DMS79 (cell line): ENCODE measurements at places on chromosomes 16 and 17.

DNA sequence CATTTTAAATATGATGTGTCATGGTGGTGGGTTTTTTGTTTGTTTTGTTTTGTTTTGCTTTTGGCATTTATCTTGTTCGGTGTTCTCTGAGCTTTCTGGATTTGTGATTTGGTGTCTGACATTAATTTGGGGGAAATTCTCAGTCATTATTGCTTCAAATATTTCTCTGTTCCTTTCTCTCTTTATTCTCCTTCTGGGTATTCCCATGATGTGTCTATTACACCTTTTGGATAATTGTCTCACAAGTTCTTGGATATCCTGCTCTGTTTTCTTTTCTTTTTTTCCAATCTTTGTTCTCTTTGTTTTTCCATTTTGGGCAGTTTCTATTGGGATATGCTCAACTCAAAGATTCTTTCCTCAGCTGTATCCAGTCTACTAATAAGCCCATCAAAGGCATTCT, 88.5 kb downstream of the MARCHF10 start:
- no peak for DNase-seq

- no peak for DNase-seq
Measured at GRCh38 chr16:13926891-13927290, 6.9 kb downstream of the ERCC4 start.

DNA sequence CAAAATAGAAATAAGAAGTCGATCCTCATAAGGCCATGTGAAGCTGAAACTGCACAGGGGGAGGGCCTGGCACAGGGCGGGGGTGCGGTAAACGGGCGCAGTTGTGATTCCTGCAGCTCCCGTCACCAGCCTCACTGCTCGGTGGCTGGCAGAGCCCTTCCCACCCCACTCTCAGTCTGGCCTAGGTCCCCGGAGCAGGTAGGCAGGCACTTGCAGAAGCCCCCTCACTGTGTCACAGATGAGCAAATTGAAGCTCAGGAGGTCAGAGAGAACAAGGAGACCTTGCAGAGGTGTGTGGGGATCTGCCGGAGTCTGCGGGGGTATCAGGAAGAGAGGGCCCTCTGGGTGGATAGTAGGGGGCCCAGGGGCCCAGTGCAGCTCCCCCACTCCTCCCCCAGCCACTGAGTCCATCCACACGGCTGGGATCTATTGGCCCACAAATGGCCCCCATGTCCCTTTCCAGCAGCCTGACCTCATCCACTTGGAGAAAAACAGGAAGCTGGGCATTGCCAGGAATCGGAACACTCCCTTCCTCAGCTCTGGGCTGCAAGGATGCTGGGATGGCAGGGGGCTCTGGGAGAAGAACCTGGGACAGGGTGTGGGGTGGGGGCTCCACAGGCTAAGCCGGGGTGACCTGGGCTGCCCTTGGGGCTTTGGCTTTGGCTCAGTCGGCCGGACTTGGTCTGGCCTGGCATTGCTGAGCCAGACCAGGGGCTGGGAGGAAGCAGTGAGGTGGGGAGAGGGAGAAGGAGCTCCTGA, 21.4 kb upstream of the MAP3K14 start:
- no peak for DNase-seq

DNA sequence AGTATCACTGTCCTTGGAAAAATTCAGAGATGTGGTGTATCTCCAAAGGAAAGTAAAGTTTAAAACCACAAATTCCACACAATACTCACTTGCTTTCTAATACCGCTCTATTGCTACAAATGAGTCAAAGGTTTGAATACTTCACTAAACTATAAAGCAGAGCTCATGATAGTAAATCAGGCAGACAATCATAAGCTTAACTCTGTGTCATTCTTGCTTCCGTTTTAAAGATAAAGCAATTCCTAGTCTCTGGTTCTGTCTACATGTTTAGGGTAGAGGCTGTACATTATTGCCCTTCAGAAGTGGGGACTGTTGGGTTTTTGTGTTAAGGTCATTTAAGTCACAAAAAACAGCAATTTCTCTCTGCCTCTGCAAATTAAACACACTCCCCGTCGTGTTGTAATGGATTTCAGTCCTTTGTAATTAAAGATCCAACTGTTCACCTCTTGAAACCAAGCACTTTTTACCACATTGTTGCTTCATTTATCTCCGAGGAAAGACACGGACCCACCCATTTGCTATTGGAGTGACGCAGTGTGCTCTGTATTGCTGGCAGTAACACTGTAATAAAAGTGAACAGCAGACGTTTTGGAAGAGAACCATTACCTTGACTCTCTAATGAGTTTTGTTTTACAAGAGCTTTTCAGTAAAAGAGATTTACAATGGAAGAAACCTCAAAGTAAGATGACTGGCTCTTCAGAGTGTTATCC, 83.1 kb upstream of the CNTNAP4 start:
- no peak for DNase-seq

- no peak for DNase-seq
Measured at GRCh38 chr17:16939606-16940115, 32.3 kb downstream of the TNFRSF13B start.

- DNase-seq, result no peak
Measured at GRCh38 chr16:29791845-29792807, 1.6 kb downstream of the KIF22 start.

- DNase-seq, result no peak
Measured at GRCh38 chr17:45201457-45201856, 20.2 kb upstream of the FMNL1 start.
